ENCODE measurements at places on chromosomes 4 and X.

DNA sequence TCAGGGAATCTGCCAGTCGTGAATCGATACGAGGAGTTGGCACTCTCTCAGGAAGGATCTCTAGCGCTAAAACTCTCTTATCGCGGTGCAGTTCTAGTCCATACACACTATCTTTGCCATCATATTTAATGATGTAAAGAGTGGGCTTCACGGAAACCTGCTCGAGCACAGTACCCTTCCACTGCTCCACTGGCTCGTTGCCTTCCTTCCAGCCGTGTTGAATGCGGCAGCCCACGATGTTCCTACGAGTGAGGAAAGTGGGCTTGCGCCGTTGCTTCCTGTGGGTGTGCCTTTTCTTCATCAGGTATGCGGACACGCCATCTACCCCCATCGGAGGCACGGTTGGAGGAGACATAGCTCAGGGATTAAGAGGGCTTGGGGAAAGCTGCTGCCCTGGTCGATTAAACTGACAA lies 661 bp downstream of the SPIN4 start:
- peak; percentile 11 for DNase-seq

DNA sequence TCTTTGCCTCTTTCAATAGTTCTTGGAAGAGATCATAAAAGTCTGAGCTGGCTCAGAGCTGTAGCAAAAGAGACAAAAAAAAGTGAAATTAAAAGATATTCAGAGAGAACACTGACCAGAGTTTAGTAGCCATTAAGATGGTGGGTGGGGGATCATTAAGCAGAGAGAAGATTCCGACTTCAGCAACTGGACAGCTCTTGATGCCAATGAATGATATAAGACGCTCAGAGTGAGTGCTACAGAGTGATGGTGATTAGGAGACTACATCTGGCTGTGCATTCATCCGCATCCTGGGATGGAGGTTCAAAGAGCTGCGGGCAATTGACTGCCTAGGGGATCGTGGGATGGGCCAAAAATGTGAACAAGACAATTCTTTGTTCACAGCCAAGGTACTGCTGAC lies 178.5 kb downstream of the PACRGL start:
- no peak for DNase-seq

- no peak for DNase-seq
Observed at GRCh38 chr4:16659694-16660093, 238.8 kb downstream of the LDB2 start.

- DNase-seq, result no peak
Observed at GRCh38 chr4:67922697-67923096, 38.9 kb upstream of the TMPRSS11D start.

DNA sequence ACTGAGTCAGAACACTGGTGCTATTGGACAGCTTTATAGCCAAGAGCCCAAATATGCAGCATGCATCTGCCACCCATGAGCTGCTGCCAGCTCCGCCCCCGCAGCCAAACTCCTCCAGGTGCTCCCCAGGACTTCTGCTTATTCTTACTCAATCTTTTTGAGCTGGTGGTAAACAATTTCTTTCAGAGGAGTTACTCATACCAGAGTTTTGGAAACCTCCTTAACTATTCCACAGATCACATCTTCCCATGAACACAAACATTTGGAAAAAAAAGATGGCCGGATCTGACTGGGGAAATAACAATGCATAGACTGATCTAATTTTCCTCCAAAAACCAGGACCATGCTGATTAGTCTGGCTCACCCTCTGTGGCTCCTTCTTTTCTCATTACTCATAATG lies 399.9 kb downstream of the GPM6A start:
- no peak for DNase-seq

DNA sequence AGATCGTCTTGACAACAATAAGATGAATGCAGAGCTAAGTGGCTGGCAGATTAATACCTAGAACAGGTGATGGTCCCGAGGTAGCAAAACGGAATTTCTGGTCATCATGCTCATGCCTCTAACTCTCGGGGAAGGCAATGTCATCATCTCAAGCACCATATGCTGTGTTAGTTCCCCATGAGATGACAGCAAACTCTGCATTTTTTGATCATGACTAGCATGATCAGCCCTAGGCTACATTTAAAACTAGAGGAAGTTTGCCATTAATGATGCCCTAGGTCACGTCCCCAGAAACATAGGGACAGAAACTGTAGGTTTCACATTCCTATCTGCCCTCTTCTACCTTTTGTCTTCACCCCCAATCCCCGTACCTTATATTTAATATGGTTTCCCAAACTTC lies 11.6 kb downstream of the LPAR4 start:
- no peak for DNase-seq

DNA sequence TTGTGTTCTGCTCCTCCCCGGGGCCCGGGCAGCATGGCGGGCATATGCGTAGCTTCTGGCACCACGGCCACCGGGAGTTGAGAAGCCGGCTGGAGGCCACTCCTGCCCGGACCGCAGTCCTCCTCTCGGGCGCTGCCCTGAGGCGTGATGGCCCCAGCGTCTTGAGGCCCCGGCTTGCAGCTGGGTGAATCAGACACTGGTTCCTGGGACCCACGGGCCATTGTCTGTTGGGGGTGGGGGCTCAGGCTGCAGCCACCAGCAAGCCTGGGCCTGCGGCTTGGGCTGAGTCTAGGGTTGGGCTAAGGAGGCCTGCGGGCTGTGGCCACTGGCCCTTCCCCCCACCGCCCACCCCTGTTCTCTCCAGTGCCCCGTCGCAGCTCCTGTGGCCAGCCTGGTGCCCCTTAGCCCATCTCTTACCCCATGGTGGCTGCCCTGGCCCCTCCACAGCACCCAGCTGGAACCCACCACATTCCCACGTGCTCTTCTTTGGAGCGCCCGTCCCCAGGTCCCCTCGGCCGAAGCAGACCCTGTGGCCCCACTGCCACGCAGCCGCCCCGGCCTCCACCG lies 6.7 kb upstream of the UVSSA start:
- no peak for DNase-seq

GRCh38 chr4:183098019-183098722 lies 886 bp upstream of the WWC2 start:
- peak; percentile 16 for DNase-seq

- no peak for DNase-seq
Observed at GRCh38 chr4:20639346-20639745, 60.9 kb upstream of the PACRGL start.

GRCh38 chr4:4981427-4981826 lies 37.8 kb downstream of the CYTL1 start:
- DNase-seq, result no peak

GRCh38 chr4:180675359-180675650 lies 1567.9 kb upstream of the TENM3 start:
- DNase-seq, result no peak

DNA sequence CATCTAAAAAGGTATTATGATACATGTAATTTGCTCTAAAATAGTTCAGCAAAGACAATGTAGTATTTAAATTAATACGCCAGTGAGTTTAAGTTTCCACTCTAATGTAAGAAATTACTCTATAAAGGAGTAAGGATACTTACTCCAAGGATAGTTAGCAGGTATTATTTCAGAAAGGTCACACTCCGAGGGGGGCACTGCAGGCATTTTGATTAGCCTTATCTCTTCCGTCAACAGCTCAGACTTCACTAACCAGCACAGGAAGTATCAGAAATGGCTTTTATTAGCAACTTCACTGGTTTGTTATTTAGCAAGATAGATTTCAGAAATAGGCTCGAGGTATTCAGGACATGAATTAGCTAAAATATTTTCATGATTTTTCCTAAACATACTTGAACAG lies 127.0 kb downstream of the COX18 start:
- DNase-seq, result no peak

DNA sequence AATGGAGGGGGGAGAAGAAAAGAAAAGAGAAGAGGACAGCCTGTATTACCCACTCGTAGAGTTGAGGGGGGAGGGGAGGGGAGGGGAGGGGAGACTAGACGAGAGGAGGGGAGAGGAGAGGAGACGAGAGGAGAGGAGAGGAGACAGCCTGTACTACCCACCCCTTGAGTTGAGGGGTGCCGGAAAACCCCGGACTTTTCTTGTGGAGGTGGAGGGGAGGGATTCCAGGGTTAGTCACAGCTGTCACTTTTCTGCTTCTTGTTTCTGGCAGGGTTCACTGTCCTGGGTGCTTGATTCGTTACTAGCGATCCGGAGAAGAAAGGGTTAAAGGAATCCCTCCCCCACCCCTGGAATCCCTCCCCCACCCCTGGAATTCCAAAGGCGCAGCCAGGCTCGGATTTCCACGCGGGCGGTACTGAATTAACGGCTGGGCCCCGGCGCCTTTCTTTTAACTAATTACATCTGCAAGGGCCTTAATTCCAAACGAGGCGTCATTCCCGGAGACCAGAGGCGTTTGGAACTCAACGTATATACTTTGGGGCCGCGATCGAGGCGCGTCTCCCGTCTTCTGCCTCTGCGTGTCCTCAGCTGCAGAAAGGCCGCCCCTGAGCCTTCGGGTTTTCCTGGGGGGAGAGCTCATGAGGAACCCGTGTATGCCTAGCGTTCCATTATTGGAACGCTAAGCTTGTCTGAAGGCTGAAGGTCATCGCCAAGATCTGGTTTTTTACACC lies 20.1 kb upstream of the CSF2RA start:
- no peak for DNase-seq

DNA sequence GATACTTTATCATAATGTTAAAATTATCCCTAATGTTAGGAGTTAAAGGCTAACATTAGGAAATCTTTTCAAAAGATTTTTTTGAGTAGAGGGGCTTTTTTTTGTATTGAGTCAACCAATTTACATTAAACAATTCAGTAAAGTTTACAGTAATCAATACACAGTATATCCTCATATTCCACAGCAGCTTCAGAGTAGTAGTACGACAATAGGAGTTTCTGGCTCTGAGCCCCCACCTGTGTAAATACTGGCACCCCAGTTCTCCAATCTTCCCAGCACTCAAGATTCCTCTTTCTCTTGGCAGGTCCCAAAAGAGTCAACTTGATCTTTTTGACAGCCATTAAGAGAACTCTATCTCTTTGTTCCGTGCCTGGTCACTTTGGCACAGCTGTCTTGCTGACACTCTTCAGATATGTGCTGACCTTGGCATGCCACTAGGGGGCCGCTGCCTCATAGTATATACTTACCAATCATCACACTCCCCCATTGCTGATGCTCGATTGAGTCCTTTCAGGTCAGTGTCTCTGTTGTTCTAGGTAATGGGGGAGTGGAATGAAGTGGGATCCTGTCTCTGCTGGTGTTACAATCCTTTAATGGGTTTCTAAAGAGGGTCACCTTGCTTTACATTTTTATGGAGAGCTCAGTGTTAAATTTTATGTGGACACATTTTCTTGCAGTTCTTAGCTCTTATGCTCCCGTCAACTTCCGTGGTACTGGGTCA lies 19.5 kb upstream of the CCNI start:
- DNase-seq, result peak; percentile 78

GRCh38 chr4:128337863-128338262 lies 50.2 kb upstream of the PGRMC2 start:
- DNase-seq, result no peak

- peak; percentile 37 for DNase-seq
Observed at GRCh38 chr4:110518889-110519490, 43.0 kb downstream of the ENPEP start.

DNA sequence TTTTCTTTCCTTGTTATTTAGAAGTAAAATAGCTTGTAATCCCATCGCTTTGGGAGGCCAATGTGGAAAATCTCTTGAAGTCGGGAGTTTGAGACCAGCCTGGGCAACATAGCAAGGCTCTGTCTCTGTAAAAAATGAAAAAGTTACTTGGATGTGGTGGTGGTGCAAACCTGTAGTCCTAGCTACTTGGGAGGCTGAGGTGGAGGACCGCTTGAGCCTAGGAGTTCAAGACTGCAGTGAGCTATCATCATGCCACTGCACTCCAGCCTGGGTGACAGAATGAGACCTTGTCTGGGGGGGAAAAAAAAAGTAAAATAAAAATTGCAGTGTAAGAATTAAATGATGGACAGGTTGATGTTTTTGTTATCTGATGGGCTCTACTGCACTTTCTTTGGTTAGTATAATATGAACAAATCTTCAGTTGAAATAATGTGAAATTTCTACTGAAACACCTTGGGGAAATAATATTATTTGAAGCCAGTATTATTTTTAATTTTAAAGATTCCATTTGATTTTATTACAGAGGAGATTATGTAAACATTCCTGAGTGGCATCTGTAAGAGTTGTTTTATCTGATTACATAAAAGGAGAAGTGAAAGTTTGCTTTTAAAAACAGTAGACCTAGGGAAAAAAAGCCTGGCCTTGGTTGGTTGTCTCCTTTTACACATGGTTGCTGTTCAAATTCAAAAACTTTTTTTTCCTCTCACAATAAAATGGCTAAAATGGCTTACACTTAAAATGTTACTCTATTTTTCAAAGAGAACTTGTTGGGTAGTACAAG lies 10.5 kb upstream of the NDUFC1 start:
- no peak for DNase-seq

DNA sequence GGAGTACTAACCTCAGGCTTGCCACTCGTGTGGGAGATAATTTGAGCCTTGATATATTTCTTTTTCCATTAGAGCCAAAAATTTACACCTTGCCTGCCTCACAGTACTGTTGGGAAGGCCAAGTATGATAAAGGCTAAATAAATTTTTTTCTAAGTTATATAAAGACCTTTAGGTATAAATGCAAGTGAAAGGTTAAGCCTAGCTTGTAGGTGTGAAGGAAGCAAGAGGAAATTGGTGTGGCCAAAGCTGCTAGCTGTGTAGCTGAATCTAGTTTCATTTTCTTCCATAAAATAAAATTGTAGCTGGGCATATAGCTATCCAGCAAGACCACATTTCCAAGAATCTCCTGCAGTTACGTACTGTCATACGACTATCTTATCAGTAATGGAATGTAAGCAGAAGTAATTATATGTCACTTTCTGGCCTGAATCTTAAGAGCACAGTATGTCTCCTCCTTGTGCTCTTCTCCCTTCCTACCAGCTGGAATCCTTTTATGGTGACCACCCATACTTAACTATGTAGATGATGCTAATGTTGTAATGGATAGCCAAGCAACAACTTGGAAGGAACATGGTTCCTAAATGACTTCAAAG lies 14.3 kb upstream of the GABRE start:
- no peak for DNase-seq

GRCh38 chr4:100483796-100484195 lies 34.0 kb downstream of the EMCN start:
- DNase-seq, result no peak

- no peak for DNase-seq
Observed at GRCh38 chr4:171602638-171603355, 210.4 kb upstream of the GALNTL6 start.

- DNase-seq, result no peak
Observed at GRCh38 chr4:19346636-19347035, 905.1 kb upstream of the SLIT2 start.

GRCh38 chr4:147960971-147961370 lies 229.1 kb downstream of the ARHGAP10 start:
- DNase-seq, result no peak

DNA sequence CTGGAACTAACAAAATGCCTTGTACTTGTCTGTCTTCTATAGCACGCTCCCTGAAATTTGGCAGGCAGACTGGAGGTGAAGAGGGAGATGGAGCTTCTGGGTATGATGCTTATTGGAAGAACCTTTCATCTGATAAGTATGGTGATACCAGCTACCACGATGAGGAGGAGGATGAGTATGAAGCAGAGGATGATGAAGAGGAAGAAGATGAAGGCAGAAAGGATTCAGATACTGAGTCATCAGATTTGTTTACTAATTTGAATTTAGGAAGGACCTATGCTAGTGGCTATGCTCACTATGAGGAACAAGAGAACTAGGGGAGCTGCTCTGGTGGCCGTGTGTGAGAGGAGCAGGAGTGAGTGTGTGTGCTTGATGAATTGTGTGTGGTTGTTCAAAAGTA lies 13.0 kb downstream of the ZNF330 start:
- no peak for DNase-seq

GRCh38 chr4:16122784-16123183 lies 39.0 kb upstream of the PROM1 start:
- DNase-seq, result no peak
